ENCODE measurements at places on chromosomes 1 and 21. TPM values are rescaled to one million over a fixed set of nuclear protein-coding genes. Genes with fewer than 3 reads are reported as not detected.

Gene GNG12
- 20.7 TPM for total RNA-seq

Gene RNF207
- 16.0 TPM for total RNA-seq

Gene PTPN22
- 0.63 TPM for total RNA-seq

Gene TMEM125
- 0.31 TPM for total RNA-seq

Gene BEST4
- total RNA-seq, result 0.94 TPM

Gene COL11A1
- 48.2 TPM for total RNA-seq

Gene IFI44
- total RNA-seq, result 100 TPM

Gene LRRC53
- not detected for total RNA-seq

Gene IL6R
- 2.2 TPM for total RNA-seq

Gene TIE1
- 15.7 TPM for total RNA-seq

Gene EPHA10
- total RNA-seq, result 11.9 TPM

Gene DIPK1A
- 17.2 TPM for total RNA-seq

Gene APCS
- total RNA-seq, result not detected

Gene NBPF10
- 1.9 TPM for total RNA-seq

Gene WARS2
- 16.3 TPM for total RNA-seq

Gene PAQR6
- total RNA-seq, result 6.6 TPM

Gene ADAMTS1
- total RNA-seq, result 3.4 TPM

Gene SDC3
- 84.5 TPM for total RNA-seq

Gene FALEC
- total RNA-seq, result 1.9 TPM

Gene CFAP107
- not detected for total RNA-seq

Gene CHI3L2
- total RNA-seq, result 0.31 TPM

All from parietal lobe (tissue), 2 donors.